ENCODE measurements at places on chromosomes 11 and 22. TPM values are rescaled to one million over a fixed set of nuclear protein-coding genes. Genes with fewer than 3 reads are reported as not detected.

Gene ACTN3
- not detected for total RNA-seq

DNA sequence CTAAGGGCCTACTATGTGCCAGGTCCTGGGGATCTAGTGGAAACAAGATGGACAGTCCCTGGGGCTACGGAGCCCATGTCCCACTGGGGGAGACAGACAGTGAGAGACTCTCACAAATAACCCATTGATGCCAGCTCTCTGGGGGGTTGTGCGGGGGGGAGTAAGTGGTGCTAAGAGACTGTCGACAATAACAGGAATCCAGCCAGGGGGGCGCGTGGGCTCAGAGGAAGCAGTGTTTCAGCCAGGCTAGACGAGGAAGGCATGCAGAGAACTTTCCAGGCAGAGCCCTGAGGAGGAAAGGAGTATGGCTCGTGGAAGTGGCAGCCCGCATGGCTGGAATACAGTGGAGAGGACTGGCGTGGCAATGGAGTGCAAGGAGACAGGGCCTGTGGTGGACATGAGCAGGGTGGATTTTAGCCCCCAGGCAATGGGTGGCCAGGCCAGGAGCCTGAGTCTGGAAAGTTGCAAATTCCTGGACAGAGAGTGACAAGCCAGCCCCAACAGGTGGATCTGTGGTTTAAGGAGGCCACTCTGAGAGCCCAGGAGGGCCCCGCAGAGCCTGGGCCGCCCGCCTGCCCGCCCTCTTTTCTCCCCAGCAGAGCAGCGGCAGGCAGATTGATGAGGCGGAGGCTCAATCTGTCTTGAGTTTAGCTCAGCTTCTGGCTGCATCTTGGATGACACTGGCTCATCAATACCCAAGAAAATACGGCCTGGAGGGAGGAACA lies 40.0 kb upstream of the TCF20 start:
- DNase-seq: no peak
- no peaks in the 10 kb centered on the region for H3K36me3 ChIP-seq
- H3K27me3 ChIP-seq: no peaks in the 10 kb centered on the region
- peaks cover 12% of the 10 kb centered on the region for H3K4me1 ChIP-seq

DNA sequence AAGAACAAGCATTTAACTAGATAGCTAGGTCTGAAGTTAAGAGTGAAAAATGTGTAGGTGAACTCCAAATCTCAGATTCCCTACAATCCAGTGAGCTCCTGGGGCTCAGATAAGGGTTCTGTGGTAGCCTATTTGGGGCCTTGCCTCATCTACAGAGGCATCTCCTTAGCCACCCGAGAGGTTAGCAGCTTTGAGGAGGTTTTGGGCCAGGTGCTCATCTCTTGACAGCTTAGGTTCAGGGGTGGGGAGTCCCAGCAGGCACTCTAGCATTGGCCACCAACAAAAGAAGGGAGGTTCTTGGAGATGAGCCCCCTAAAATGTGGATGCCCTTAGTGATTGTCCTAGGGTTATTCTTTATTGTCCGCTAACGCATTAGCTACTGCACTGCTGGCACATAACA lies 184.4 kb upstream of the B3GAT1 start:
- DNase-seq: peak; percentile 70
- no peak overlapping the region for H3K27ac ChIP-seq
- no peaks in the 10 kb centered on the region for H3K27me3 ChIP-seq
- H3K4me3 ChIP-seq: no peak overlapping the region

- no peaks in the 10 kb centered on the region for H3K27me3 ChIP-seq
- no peak for DNase-seq
Observed at GRCh38 chr22:37021710-37022482, 2.4 kb downstream of the MPST start.

GRCh38 chr11:36431429-36432092 lies 78.5 kb downstream of the TRAF6 start:
- H3K27ac ChIP-seq: no peak overlapping the region
- DNase-seq: no peak
- peaks cover 22% of the 10 kb centered on the region for H3K4me1 ChIP-seq
- peaks cover 11% of the 10 kb centered on the region for H3K36me3 ChIP-seq
- H3K4me3 ChIP-seq: no peak overlapping the region
